ENCODE measurements at places on chromosomes 1 and 21.

GRCh38 chr1:161884475-161884874 is 118.4 kb downstream of the ATF6 start:
- no peak for DNase-seq

DNA sequence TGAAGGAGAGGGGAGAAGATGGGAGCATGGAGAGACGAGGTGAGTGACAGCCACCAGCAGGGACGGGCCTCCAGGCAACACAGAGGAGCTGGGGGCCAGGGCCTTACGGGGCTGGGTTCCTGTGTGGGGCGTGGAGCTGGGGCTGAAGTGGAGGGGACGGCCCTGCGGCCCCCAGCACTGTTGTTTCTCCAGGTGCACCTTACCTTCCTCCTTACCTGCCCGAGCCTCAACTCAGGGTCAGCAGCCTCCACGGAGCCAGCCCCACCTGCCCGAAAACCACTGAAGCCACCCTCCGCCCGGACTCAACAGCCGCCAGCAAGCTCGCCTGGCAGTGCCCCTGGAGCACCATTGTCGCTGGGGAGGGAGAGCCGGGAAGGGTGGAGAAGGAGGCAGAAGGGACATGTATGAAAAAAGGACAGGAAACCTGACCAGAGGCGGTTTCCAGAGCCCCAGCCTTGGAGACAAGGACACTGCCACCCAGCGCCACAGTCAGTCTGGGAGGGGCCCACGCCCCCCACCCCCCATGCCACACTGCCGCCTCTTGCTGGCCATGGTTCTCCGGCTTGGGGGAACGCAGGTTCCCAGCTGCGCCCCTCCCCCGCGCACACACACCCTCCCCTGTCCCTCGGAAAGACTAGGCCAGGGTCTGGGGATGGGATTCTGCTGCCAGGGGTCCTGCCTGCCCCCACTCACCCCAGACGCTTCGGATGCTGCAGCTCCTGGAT is 10.6 kb downstream of the PLA2G2F start:
- DNase-seq: no peak

DNA sequence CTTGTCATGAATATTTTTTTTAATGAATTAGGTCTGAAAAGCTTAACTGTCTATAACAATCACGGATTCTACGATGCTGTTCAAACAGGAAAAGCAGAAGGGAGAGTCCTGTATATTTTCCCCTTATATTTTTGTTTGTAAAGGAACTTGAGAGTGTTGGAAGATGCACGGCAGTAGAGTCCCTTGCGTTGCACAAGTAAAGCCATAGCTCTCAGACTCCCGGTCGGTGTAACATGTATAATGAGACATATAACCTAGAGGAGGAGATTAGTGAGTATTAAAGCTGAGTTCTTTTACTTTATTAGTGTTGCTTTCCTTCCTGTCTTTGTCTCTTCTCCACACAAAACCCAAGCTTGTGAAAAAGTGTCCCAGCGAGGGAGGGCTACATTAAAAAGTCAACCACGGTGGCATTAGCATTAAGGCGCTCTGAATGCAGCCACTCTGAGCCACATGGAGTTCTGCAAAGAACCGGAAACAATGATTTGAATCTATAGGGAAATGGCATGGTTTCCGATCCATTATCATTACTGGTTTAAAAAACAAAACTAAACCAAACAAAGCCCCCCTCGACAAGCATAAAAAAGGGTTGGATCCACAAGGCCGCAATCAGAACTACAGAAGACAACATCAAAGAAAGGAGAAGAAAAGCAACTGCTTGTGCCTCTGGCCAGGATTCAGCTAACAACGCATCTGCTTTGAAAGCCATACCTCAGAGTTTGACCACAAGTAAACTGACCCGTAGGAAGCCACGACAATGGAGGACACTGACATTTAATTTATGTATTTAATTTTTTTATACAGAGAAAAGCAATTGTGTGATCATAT is 356.8 kb downstream of the LMO4 start:
- DNase-seq: no peak

DNA sequence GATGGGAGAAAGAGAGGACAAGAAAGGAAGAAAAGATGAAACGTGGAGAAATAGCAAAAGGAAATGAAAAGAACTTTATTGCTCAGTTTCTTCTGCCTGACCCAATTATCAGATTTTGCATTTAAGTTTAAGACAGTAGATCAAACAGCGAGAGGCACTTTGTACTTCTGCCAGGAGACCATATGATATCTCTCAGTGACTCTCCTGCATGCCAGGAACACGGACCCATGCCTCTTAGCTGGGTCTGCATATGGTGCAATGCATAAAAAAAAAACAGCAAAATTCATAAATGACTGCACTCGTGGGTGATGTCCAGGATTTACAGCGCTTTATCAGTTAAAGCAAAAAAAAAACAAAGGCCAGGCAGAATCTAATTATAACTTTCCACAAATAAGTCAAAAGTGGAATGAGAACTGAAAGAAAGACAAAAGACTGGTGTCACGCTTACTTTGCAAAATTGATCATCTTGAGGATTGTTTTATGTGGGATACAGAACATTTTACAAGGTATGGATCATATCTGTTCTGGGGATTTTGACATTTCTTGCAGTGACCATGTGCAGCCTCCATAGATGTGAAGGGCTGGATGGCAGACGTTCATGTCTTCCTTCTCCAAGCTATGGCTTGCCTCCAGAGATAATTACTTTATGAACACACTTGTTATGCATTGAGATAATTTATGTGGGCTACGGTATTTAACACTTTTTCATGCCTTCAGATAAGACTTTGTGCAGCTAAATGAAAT is 79.5 kb downstream of the RUNX1 start:
- DNase-seq: no peak

GRCh38 chr1:203199481-203199815 is 12.9 kb upstream of the CHI3L1 start:
- DNase-seq: no peak
